ENCODE measurements at places on chromosomes 1 and 21.

- DNase-seq, result no peak
Measured at GRCh38 chr1:92262516-92262915, 36.3 kb downstream of the GLMN start.

- DNase-seq, result no peak
Measured at GRCh38 chr21:22395965-22396364, 1397.8 kb downstream of the NCAM2 start.

DNA sequence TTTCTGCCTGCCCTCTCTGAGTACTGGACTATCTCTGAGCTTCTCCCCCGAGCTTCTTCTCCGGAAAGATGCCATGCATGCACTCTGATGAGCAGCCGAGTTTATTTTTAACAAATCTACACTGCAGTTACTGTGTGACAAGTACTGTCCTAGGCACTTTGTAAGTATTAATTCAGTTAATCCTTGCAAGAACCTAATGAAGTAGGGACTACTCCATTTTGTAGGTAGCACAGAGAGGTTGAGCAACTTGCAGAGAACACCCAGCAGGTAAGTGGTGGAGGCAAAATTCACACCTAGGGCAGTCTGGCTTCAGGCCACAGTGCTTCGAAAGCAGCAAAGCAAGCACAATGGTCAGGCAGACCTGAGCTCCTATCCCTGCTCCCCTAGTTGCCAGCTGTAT lies 3.8 kb upstream of the TAL1 start:
- no peak for DNase-seq

- no peak for DNase-seq
Measured at GRCh38 chr21:14096172-14096571, 114.6 kb downstream of the LIPI start.

DNA sequence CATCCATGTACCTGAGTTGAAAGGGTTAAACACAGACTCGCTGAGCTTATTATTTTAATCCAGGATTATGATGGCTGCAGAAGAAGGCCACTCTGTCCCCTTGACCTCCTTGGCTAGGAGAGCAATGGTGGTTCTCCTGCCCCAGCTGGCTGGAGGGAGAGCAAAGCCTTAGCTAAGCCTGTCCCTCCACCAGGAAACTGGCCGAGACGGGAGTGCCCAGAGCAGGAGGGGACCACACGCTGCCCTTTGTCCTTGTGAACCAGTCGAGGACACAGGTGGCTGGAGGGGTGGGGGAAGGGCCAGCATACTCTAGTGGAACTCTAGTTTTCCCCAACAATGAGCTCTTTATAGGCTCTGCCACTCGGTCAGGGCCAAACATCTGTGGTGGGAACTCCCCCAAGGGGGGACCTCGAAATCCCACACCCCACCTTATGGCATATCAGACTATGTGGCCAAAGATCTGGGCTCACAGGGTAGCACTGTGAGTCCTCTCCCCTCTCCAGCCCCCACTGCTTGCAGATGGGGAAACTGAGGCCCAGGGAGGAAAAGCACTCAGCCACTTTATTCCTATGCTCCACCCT lies 12.9 kb downstream of the KIAA1614 start:
- DNase-seq, result no peak

DNA sequence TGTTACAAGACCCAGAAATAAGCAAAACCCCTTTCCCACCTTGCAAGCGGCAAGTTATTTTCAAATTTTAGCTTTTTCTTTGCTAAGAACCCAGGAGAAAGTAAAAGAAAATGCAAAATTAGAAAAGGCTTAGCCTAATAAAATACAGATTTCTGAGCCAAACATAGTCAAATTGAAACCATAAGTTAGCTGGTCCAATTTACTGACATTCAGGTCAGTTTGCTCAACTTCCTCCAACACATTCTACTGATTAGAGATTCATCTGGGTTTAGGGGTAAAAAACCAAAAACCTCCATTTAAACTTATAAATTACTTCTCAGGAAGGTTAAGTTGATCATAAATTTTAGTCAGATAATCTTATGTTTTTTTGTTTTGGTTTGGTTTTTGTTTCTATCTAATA lies 701.8 kb upstream of the CXADR start:
- no peak for DNase-seq

DNA sequence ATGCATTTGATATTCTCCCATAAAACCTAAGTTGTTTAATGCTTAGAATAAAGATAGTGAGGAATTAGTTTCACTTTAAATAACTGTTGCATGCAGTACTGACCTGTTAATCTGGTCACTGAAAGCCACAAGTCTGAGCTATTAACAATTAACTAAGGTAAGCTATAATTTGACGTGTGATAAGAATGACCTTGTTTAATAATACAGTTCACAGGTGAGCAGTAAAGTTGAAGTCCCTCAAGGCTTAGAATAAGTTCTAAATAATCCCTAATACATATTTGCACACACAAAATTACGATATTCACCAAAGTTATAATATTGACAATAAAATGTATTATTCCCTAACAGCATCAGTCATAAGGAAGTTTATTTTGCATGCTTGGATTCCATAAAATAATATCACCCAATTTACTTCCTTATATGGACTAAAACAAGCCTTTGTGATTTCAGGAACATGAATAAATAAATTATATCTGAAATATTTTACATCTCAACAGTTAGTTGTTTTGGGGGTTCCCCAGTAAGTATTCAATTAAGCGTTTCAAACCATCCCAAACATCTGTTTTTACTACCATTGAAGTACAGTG lies 70.6 kb upstream of the CHRM3 start:
- DNase-seq, result no peak

GRCh38 chr1:94912263-94913184 lies 14.4 kb downstream of the CNN3 start:
- no peak for DNase-seq

GRCh38 chr1:69377507-69377906 lies 190.2 kb upstream of the LRRC7 start:
- DNase-seq, result no peak

GRCh38 chr1:23422241-23422877 lies 2.2 kb downstream of the TCEA3 start:
- no peak for DNase-seq

DNA sequence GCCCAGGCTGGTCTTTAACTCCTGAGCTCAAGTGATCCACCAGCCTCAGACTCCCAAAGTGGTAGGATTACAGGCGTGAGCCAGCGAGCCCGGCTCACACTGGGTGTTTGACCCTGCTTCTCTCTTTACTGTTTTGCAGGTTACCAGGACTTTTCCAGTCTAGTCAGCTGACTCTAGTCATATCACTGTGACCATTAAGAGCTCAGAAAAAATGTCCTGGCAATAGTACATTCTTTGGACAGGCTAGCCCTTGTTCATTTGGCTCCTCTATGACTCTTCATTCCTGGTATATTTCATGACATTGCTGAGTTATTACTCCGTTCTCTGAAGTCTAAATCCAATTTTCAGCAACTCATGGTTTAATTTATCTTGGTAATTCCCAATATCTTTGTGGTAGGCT lies 8.0 kb upstream of the CA6 start:
- DNase-seq, result no peak

GRCh38 chr1:160708801-160709200 lies 2.8 kb downstream of the CD48 start:
- DNase-seq, result no peak

- DNase-seq, result no peak
Measured at GRCh38 chr1:63005812-63006211, 221.9 kb downstream of the ATG4C start.

DNA sequence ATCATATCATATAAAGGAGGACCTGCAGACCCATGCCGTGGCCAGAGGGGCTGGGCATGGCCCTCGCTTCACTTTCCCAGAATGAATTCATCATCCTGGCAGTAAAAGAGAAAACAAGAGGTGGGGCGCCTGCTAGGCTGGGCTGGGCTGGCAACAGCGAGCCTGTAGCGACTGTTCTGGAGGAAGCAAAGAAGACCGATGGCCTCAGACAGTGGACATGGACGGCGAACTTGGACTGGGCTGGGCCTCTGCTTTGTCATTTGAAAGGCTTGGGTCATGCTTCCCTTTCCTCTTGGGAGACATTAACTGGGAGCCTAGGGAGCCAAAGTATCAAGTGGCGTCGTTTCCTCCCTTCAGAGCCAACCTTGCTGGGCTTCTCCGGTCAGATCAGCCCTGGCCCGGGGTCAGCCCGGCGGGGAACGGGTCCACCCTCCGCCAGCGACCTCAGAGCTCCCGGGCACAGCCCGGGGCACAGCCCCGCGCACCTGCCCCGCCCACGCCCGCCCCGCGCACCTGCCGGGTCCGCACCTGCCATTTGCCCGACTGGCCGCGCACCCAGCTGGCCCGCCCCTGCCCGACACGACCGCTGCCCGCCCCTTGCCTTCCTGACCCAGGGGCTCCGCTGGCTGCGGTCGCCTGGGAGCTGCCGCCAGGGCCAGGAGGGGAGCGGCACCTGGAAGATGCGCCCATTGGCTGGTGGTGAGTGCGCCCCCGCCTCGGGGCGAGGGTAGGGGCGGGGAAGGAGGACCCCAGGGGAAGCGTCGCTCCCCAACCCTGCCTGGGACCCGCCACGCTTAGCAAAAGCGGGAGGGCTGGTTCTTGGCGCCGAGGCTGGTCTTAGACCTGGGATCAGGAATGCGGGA lies at the start of gene FAM3B:
Gene FAM3B, plus strand, starts transcription at position 602 of the 863 bp plus-strand sequence. Its CDS starts 79 bp downstream, at position 681.
- DNase-seq, result no peak

- no peak for DNase-seq
Measured at GRCh38 chr1:54710434-54710833, 5.2 kb upstream of the TTC4 start.

DNA sequence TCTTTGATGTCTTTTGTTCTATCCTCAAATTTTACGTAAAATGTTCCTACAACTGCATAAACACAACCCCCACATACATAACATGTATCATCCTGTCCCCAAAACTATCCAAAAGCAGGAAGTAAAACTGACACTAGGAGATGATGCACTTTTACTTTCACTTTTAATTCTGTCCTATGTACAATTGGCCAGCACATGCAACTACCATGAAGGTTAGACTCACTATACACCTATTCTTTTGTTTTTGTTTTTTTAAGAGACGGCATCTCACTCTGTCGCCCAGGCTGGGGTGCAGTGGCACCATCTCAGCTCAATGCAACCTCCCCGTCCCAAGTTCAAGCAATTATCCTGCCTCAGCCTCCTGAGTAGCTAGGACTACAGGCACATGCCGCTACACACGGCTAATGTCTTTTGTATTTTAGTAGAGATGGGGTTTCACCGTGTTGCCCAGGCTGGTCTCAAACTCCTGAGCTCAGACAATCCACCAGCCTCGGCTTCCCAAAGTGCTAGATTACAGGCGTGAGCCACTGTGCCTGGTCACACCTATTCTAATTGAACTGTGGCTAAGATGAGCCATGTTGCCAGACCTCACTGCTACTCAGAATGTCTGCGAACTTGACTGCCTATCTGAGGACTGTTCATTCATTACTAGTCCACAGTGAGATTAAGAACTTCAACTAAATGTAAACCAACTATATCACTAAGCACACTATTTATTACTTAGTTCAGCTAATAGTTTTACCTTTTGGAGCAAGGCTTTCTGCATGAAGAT lies 48.0 kb downstream of the TOR3A start:
- DNase-seq, result peak; percentile 4

- no peak for DNase-seq
Measured at GRCh38 chr1:154581766-154582165, 14.2 kb downstream of the CHRNB2 start.
